Hepatic stellate cell (primary cell): ENCODE measurements at places on chromosomes 1 and 21.

DNA sequence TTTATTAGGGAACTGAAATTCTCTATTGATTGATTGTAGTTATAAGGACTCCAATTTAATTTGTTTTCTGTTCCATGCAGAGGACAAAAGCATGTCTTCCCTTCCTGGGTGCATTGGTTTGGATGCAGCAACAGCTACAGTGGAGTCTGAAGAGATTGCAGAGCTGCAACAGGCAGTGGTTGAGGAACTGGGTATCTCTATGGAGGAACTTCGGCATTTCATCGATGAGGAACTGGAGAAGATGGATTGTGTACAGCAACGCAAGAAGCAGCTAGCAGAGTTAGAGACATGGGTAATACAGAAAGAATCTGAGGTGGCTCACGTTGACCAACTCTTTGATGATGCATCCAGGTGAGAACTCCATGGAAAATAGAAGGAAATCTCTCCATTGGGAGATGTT lies 1.5 kb downstream of the SETDB1 start:
- no peak for DNase-seq

DNA sequence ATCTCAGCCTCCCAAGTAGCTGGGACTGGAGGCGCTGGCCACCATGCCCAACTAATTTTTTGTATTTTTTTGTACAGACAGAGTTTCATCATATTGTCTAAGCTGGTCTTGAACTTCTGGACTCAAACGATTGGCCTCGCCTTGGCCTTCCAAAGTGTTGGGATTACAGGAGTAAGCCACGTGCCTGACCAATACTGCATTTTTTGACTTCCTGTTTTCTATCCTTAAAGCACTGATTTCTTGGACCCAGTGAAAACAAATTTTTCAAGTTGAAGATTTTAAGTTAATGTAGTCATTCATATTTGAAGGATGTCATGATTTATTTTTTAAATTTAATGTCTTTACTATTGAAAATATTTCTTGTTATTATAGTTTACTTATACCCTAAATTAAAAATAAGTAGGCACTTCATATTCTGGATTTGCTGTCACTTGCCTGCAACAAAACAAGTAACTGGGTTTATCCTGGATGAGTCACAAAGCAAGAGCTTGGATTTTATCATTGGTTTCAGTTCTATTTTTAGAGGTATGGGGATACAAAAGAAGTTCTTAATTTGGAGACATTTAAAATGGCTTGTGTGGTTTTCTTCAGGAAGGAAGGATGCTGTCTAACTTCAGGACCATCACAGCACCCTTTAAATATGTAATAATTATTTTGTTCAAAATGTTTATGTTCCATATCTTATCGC lies 2.2 kb upstream of the VPS45 start:
- peak; percentile 42 for DNase-seq

GRCh38 chr1:155030243-155030795 lies 3.3 kb downstream of the DCST2 start:
- DNase-seq = no peak

DNA sequence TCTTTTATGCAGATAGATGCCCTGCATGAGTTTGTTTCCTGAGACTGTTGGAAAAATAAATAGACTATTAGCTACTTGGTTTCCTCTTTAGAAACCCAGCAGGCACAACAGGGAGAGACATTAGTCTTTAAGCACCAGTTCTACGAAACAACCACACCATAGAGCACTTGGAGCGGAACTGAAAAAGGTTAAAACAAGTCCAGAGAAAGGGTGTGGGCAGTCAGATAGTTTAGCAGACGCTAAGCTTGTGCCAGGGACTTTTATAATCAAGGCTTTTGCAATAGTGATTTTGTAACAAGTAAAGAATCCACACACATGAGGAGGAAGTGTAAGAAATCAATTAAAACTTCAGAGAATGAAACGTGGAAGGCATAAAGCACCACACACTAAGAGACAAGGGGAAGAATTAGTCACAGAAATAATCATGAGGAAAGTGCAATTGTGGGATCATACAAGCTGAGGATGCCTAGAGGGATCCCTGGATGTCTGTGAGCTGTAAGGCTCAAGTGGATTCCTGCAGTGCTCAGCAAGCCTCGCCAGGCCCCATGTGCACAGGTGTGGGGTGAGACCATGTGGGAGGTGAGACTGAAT lies 37.8 kb upstream of the TLR5 start:
- DNase-seq = no peak

GRCh38 chr1:175665616-175666015 lies 77.8 kb downstream of the TNR start:
- DNase-seq = no peak

DNA sequence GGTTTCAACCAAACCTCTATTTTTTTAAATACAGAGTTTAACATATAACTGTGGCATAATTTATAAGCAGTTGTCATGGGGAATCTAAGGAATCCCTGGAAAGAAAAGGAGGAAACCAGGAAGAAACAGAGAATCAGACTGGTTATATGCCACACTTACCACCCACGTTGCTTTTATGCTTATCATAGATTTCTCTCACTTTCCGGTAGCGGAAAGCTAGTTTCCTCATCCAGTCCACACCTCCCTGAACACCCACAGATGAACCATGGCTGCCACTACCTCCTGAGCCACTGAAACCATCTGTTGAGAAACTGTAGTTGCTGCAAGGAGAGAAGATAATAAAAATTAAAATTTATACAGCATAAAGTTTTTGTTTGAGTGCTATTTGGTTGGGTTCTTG lies 33.5 kb downstream of the XKR8 start:
- no peak for DNase-seq

GRCh38 chr1:155160128-155160527 lies 13.0 kb downstream of the KRTCAP2 start:
- DNase-seq = no peak

DNA sequence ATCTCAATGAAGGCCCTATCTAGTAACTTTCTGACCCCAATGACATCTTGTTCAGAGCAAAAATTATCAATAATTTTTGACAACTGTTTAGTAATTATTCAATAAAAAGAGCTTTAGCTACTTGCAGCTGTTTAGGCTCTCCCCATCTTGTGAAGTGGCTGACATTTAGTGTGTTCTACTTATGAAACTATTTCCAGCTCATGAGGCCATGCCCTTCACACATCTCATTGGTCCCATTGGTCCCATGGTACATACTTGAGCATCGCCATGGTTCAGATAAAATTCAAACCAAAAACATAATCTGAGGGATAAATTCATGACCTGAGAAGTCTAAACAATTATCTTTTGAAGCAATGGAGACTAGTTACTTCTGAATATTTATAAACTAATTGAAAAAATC lies 24.2 kb downstream of the SPRTN start:
- no peak for DNase-seq

DNA sequence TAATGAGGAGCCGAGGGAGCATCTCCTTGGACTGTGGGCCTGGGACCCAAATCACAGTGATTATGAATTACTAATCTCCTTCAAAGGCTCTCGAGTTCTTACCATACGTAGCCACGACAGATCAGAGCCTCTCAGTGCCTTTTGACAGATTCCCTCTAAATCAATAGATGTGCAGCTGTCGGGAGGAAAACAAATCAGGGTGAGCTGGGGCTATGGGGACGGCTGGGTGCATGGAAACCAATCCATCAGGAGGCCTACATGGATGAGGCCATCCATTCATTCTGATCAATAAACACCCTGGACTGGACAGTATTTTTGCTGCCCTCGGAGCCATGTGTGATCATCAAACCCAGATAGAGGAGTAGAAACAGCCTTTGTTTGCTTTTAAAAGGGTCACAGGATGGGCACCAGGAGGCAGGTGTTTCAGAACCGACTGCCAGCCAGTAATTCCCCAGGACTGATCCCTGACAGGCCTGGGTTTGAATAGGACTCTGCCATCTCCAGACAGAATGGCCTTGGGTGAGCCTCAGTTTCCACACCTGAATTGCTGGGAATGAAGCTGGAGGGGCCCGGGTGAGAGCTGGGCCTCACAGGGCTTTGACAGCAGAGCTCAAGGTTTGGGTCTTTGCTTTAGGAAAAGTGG lies 532.8 kb downstream of the MATN1 start:
- DNase-seq = no peak

DNA sequence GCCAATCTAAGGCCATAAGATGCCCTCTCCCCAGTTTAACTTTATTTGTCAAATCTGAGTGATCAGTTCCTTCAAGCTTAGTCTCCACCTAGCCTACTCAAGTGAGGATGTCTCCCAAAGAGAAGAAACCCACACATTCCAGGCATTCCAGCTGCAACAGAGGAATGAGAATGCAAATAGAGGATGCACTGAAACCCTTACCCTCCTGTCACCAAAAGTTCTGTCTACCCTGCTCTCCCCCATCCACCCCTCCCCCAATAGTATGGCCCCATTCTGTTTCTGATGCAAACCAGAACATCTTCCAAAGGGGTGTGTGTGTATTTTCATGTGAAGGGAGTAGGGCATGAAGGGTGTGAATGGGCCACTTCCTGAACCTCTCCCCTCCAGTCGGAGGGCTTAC lies 3.0 kb downstream of the DUSP23 start:
- DNase-seq = no peak

DNA sequence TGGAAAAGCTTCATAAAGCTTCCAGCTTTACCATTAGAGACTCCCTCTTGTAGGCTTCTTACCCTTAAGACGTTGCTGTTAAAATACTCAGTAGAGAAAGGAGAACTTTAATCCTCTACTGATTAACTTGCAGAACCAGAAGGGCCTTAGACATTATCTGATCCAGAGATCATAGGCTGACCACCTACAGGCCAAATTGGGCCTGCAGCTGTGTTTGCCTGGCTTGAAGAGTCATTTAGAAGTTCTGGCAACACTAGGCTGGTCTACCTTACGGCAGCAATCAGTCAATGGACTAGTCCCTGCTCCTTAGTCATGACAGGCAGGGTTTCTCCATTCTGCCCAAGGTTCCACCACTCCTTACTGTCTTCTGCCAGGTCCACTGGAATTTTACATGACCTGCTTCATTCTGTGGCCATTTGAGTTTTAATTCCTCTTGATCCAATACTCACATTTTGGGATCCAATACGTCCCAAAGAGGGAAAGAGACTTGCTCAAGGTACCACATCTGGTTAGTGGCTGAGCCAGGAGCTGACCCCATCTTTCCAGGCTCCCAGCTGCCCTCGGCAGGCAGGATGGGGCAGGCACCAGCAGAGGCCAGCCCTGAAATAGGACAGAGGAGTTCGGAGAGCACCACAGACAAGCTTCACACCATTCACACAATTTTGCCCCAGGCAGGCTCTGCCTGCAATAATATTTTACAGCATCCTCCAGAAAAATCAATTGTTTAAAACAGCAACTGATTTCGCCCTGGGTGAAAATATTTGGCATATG lies 96.8 kb downstream of the TNR start:
- no peak for DNase-seq

- no peak for DNase-seq
Measured at GRCh38 chr1:150564051-150564991, 15.1 kb downstream of the MCL1 start.

- DNase-seq = no peak
Measured at GRCh38 chr1:183164963-183165362, 21.1 kb upstream of the LAMC2 start.

- DNase-seq = no peak
Measured at GRCh38 chr21:39661740-39662139, 49.0 kb downstream of the B3GALT5 start.

DNA sequence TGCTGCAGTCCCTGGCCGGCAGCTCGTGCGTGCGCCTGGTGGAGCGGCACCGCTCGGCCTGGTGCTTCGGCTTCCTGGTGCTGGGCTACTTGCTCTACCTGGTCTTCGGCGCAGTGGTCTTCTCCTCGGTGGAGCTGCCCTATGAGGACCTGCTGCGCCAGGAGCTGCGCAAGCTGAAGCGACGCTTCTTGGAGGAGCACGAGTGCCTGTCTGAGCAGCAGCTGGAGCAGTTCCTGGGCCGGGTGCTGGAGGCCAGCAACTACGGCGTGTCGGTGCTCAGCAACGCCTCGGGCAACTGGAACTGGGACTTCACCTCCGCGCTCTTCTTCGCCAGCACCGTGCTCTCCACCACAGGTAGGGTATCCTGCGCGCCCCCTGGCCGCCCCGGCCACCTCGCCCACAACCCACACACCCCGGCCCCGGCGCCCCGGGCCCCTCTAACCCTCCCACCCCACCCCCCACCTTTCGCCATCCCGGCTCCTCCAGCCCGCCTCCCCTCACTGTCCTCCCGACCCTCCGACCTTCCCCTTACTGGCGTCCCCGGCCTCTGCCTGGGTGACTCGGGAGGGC lies 352 bp downstream of the KCNK1 start:
- DNase-seq = peak; percentile 7

- DNase-seq = no peak
Measured at GRCh38 chr1:71651214-71651613, 570.4 kb upstream of the ZRANB2 start.

- DNase-seq = no peak
Measured at GRCh38 chr1:213561870-213562269, 425.9 kb upstream of the PROX1 start.

GRCh38 chr1:8846263-8846662 lies 28.8 kb upstream of the RERE start:
- DNase-seq = no peak

GRCh38 chr1:40748841-40749718 lies 34.5 kb upstream of the KCNQ4 start:
- DNase-seq = no peak

DNA sequence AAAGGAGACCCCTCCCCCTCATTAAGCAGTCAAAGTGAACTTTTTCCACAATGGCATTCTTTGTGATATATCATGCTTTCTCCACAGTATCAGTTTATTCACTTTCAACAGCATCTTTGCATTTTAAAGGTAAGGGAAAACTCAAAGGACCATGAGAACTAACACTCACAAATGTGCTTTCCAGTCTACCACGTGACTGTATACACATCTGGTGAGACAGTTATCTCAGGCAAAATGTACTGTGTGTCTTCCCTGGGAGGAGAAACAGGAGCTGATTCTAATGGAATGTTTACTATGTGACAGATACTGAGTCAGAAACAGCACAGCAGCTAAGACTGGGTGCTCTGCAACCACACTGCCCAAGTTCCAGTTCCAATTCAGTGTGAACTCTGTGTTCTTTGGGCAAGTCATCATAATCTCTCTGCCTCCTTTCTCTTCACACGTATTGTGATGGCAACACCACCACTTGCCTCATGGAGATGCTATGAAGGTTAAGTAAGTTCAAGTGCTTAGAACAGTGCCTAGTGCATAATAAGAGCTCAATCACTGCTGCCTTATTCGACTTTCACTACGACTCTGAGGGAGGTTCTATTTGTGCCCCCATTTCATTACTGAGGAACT lies 79.0 kb downstream of the SLC45A1 start:
- DNase-seq = peak; percentile 80

DNA sequence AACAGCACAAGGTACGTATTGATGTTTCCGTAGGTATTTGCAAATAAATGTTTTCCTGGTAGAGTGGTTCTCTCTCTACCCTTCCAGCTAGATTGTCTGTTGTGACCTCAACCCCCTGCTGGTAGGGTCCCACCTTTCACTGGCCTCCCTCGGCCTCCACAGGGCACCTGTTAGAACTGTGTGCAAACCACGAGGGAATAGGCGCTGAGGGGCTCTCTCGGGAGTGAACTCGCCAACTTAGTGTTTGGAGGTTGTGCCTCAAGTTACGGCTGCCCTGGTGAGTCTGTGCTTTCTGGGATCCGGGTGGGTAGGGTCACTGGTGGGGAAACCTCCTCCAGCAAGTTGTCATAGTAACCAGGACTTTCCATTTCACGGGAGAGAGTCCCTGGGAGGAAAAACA lies 204.7 kb upstream of the EDN2 start:
- DNase-seq = no peak
